Panc1 (cell line): ENCODE measurements at places on chromosomes 1 and 21.

DNA sequence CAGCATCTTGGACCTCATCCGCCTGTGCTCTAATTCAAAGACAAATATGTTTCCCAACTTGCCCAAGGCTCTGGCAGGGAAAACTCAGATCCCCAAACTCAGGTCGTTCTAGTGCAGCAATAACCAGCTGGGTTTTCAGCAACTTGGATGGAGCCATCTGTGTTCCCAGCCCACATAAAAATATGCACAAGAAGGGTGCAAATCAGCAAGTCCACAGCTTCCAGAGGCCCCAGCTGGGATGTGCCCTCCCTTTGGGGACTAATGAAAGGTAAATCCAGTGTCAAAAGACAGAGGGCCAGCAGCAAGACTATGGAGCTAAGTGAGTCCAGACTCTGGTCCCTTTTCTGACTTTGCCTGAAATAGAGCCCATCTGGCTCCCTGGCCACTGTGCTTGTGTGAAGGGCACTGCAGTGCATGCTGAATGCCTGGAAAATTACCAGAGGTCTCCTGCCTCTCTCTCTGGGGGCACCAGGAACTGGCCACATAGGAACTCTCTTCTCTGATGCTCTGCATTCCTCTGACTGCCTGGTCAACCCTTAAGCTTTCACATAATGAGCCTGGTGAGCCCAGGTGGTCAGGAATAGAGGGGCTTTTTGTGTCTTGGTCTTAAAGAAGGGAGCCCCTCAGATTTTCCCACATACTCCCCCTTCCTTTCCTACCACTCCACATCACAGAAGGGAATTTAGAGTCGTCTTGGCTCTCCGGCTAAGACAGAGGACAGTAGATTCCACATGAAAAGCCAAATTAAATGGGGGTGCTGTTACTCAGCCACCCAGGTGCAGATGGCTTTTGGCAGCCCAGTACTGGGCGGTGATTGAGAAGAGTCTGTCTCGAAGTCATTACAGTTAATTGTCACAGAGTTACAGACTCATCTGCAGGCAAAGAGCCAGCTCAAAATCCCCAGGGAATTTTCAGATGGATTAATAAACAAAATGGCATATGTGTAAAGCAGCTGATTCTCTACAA lies 88.1 kb upstream of the C1orf21 start:
- DNase-seq: no peak

GRCh38 chr1:7485086-7485780 lies 285.9 kb upstream of the VAMP3 start:
- DNase-seq: no peak

- DNase-seq: no peak
These were observed 22.5 kb upstream of the ZNF648 start for GRCh38 chr1:182083851-182084486.

GRCh38 chr1:77146270-77146669 lies 73.0 kb downstream of the PIGK start:
- no peak for DNase-seq

- no peak for DNase-seq
These were observed at the start of gene FTCD for GRCh38 chr21:46155514-46156377. Gene FTCD, minus strand, starts transcription at chr21:46155579. Its CDS starts 56 bp downstream, at chr21:46155523.

GRCh38 chr1:155170806-155171205 lies 2.3 kb downstream of the KRTCAP2 start:
- DNase-seq: no peak

DNA sequence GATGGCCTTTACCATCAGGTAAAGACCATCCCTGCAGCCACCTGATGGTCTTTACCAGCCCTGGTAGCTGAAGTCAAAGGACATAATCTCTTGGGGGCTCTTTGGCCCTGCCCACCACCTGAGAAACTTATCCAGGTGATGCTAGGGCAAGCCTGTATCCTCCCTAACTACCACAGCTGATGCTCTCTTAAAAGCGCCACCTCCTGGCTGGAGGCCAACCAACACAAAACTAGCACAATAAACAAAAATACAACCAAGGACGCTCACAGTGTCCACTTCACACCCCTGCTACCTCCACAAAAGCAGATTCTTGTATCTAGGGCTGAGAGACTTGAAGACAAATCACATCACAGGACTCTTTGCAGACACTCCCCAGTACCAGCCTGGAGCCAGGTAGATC lies 357.1 kb upstream of the POU3F1 start:
- no peak for DNase-seq

GRCh38 chr1:99740141-99740540 lies 26.3 kb downstream of the FRRS1 start:
- no peak for DNase-seq

DNA sequence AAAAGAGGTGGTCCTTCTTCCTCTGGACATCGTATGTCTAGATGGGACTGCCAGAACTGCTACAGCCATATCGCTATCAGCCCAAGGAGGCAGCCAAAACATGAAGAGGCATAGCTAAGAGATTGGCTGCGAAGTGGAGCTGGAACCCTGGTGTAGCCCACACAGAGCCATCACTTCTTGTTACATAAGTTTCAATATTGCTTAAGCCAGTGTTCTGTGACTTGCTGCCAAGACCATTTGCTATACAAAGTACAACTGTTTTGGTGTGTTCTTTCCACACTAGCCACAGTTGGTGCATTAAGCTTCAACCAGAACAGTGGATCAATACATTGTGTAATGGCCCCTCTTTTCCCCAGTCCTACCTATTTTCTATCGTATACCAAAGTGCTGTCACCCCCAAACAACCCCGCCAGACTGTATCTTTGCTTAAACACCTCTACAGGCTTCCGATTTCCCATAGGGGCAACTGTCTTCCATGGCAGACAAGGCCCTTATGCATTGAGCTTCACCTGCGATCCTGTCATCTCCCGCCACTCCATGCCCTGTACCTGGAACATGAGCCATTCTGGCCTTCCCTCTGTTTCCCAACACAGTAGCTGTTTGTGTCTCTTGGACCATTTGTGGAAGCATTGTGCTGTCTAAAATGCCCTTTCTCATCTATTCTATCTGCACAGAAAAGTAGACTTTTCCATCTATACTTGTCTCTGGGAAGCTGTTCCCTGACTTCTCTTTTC lies 241.8 kb downstream of the TTLL7 start:
- DNase-seq: no peak

DNA sequence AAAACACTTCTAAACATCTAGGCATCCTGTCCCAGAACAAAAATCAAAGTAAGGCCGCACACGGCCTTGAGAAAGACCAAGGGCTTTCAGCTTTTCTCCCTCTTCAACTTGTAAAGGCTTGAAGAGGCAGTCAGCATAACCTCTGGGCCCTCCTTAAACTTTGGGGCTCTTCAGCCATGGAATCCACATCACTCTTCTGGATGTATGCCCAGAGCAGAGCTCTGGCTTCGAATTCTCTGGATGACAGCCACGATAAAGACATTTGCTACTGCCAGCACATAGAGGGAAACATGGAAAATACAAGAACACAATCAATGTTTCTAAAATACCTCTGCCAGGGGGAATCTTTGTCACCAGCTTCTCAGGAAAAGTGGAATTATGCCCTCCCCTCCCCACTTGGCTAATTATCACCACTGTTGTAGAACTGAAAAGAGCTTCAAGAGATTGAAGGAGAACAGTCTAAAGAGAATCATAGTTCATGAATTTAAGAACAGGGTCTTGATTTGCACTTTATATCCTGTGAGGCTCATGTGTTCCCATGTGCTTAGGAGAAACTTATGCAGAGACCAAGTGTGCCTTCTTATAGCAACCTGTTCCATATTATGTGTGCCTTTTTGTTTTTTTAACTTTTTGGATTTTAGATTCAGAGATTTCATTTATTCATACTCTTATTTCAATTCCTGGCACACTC lies 39.0 kb upstream of the DPT start:
- no peak for DNase-seq

DNA sequence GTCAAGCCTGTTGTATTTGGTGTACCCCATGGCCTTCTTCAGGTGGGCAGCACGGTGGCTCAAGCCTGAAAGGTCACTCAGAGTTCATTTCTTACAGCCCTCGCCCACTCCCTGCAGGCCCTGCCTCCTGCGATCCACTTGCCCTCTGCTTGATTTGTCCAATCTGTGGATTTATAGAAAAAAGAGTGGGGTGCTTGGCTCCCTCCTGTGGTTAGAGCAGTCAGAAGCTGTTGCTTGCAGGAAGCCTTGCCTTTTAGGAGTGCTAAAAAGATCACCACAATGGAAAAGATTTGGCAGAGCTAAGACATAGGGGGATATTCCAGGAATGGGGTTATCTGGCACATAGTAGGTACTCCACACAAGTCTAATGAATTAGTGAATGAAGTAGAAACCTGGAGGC lies 108.0 kb upstream of the TRABD2B start:
- no peak for DNase-seq

DNA sequence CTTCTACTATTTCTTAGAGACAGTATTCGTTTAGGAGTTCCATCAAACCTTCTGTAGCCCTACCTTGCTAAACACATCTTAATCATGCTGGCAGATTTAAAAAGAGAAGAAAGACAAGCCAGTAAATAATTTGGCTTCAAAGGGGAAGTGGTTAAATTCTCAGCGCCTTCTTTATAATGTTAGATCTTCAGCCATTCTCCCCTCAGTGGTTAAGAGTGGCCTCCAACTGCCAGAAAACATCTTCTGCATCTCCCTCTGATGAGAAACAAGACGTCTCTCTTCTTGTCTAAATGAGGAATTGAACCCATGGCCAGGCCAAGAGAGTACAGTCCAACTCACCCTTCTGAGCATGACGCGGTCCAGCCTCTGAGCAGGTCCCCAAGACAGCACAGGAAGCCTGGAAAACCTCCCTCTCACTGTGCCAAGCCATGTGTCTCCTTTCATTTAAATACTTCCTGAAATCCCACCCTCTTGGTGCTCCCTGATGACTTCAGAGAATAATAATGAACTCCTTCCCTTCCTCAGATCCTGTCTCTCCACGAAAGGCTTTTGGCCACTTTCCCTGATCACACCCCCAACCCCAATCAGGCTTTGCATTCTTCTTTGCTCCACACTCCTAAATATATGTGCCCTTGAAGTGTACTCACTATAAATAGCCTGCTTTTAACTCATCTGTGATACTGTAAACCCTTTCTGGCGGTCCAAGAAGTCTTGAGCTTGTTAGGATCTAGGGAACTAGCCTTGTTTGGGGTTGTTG lies 16.4 kb upstream of the LRRC52 start:
- no peak for DNase-seq

DNA sequence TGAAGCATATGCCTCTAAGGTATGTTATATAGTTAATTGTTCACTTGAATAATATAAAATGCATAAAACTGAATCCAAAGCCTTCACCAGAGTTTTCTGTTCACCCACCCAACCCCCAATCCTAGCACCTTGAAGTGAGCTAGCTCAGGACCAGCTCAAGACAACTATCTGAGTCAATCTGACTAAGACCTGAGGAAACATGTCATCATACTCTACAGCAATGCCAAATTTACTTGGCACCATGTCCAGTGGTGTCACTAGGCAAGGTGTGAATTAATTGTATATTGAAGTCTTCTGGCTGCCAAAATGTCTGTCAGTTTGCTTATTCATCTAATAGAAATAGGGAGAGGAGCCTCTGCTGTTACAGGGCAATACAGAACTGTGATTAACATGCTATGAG lies 3.8 kb downstream of the DNASE2B start:
- peak; percentile 30 for DNase-seq

- DNase-seq: no peak
These were observed 36.6 kb upstream of the PTPRC start for GRCh38 chr1:198601936-198602889.

- DNase-seq: no peak
These were observed 24.0 kb upstream of the KRTAP21-1 start for GRCh38 chr21:30779249-30779648.

DNA sequence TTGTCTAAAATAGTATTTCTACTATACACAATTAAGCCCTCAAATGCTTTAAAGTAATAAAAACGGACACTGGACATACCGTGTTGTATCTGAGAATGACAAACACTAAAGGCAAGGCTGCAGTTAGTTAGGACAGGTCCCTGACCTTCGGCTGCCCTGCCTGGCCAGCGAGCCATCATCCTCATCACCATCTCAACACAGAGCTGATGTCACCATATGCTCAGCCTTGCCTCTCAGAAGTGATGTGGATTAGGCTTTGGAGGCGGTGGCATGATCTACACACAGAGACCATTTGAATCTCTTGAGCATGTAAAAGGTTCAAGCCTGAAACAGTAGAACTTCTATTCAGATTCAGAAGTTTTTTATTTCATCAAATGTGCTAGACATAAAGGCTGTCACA lies 244.7 kb downstream of the SDCCAG8 start:
- DNase-seq: no peak

- no peak for DNase-seq
These were observed 55.2 kb downstream of the PUM1 start for GRCh38 chr1:31010086-31010989.

DNA sequence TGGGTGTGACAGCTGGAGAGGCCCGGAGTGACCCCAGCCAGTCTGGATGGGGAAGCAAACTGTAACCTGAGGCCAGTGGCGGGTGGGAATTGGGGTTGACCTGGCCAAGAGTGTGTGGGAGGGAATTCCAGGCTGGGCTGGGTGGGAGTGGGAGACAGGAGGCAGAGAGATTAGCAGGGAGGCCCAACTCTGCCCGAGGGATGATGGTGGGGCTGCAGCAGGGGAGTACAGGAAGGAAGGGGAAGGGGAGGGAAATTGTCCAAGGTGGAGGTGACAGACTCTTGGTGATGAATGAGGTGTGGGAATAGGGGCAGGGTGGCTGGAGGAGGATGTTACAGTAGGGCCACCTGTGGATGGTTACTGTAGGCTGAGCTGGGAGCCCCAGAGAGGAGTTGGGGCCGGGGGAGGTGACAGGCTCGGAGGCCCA lies 40.4 kb downstream of the HUNK start:
- DNase-seq: no peak

DNA sequence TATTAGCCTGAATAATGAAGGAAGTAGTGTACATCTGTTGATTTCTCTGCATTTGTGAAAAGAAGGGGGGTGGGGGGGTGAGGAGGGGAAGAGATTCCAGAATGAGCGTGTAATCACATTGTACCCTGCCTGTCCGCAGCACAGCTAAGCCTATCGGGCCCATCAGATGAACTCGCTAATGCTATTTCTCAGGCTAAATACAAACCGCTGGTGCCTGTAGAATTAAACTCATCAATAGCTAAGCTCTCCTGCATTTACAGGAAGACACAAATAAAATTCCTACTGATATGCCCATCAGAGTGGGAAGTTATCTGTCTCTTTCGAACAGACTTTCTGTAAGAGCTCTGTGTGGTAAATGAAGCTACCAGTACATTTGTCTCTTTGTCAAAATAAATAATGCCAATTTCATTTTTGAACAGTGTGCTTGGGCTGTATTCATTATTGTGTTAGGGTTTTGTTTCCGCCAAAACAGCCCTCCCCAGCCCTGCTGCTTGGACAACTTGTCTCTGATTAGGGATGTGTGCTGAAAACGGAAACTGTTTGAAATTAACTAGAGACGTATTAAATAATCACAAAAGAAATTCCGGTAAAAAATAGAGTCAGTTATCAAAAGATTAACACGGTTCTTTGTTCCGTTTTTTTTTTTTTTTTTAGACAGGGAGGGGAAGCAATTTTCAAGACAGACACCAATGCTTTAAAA lies 305.4 kb downstream of the TTLL7 start:
- no peak for DNase-seq

GRCh38 chr1:179510038-179510437 lies 65.7 kb downstream of the NPHS2 start:
- DNase-seq: no peak

DNA sequence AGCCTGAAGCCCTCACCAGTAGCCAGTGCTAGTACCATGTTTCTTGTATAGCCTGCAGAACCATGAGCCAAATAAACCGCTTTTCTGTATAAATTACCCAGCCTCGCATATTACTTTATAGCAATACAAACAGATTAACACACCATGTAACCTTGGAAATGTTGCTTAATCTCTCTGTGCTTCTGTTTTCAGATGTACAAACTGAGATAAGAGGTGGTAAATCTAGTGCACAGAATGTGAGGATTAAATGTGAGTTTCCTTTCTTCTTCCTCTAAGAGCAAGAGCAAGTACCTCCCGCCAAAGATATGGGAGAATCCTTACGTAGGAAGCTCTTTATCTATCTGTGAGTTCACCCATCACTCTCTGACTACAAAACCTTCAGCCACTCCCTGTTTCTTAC lies 128.4 kb downstream of the HIVEP3 start:
- no peak for DNase-seq
